ENCODE measurements at places on chromosomes 6 and 20.

DNA sequence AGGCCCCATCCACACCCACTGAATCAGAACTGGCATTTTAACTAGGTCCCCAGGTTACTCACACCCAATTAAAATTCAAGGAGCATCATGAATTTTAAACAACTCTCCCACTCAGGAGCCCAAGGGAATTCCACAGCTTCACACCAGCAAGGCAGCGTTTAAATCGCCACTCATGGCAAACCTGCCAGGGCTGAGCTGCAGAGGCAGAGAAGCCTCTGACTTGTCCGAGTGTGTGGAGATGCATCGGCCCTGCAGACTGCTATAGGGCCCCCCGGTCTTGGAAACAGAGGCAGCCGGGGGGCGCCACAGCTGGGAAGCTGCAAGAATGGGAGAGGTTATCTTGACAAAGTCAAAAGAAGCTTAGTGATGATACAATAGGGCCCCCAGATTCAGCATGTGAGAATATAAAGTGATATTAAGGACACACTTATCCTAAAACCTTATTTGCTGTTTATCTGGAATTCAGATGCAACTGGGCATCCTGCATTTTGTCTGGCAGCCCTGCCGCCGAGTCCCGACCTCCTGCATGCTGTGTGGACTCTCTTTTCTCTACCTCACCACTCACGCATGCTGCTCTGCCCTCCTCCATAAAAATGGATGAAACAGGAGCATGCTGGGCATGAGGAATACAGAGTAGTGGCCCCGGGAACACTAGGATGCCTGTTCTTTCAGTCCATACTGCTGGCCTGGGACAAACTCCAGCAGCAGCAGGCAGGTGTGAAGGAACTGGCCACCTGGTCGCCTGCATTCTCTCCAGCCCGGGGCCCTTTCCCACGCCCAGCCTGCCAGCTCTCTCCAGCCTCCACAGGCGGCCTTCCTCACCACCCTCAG is 126.1 kb downstream of the PXDC1 start:
- DNase-seq, result no peak

GRCh38 chr6:33410711-33411631 is at the start of gene PHF1:
PHF1 (plus strand) TSS chr6:33411014; CDS start chr6:33412264, 1,250 bp downstream.
- DNase-seq, result peak; percentile 68

DNA sequence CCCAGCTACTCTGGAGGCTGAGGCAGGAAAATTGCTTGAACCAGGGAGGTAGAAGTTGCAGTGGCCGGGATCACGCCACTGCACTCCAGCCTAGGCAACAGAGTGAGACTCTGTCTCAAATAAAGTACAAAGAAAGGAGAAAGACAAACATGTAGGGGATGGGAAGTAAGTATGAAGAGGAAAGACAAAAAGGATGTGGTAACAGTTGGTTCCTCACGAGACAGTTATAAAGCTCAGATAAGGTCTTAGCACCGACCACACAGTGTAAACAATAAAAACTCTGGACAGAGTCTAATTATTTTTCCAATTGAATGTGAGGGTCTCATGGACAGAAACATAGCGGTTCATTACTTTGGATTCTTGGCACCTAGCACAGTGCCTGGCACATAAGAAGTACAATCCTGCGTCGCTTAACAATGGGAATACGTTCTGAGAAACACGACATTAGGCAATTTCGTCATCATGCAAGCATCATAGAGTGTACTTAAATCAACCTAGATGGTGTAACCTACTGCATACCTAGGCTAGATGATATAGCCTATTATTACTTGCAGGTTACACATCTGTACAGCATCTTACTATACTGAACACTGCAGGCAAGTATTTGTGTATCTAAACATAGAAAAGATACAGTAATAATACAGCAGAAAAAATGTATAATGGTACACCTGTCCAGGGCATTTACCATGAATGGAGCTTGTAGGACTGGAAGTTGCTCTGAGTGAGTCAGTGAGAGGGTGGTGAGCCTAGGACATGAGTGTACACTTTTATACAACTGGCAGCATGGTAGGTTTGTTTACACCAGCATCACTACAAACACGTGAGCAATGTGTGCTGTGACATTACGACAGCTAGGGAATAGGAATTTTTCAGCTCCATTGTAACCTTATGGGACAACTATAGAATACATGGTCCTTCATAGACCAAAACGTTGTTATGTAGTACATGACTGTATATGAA is 38.2 kb downstream of the MBOAT1 start:
- no peak for DNase-seq

GRCh38 chr6:145028144-145028818 is 707.0 kb downstream of the EPM2A start:
- DNase-seq, result no peak

GRCh38 chr6:87095087-87095509 is at the start of gene CGA:
CGA (minus strand) TSS chr6:87095106; CDS start chr6:87088200, 6,906 bp downstream.
- no peak for DNase-seq

DNA sequence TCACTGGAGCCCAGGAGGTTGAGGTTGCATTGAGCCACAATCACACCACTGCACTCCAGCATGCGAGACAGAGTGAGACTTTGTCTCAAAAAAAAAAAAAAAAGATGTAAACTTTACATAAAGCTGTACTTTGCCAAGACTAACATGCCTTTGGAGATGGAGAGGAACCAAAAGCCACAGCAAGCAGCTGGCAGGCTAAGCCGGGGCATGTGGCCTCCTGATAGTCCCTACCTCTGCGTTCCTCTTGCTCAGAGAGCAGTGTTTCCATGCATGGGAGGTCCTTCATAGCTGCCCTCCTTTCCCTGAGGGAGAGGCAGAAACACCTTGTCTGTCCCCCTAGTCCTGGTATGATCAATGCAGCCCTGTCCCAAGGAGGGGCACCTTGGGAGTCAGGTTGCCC is 35.2 kb downstream of the SPATA2 start:
- DNase-seq, result no peak

All from stimulated activated CD8-positive, alpha-beta memory T cell treated with anti-CD3 and anti-CD28 coated beads, Interleukin-15, amount 100 ng/mL, for 1 hour (primary cell).